Mesangial cell (primary cell): ENCODE measurements at places on chromosomes 5 and 9. TPM values are rescaled to one million over a fixed set of nuclear protein-coding genes. Genes with fewer than 3 reads are reported as not detected.

The TMEM252 gene
- total RNA-seq: not detected in 2 replicates

The ZFP37 gene
- 0.98 and 1.0 TPM in 2 replicates for total RNA-seq

The IDNK gene
- 0.33 and 0.76 TPM in 2 replicates for total RNA-seq

The UBLCP1 gene
- total RNA-seq: 14.8 and 16.3 TPM in 2 replicates

The DMRT3 gene
- 8.8 and 9.6 TPM in 2 replicates for total RNA-seq

The MAT2B gene
- total RNA-seq: 33.5 and 46.9 TPM in 2 replicates

The PPP2R2B gene
- total RNA-seq: 6.7 and 11.5 TPM in 2 replicates

The GALNT12 gene
- total RNA-seq: 10.3 and 15.2 TPM in 2 replicates

The SPRY4 gene
- 17.3 and 18.5 TPM in 2 replicates for total RNA-seq

The CCDC183 gene
- 0.25 TPM in 1 of 2 replicates, not detected in the other for total RNA-seq

The CDH9 gene
- 0.25 TPM in 1 of 2 replicates, not detected in the other for total RNA-seq

The TMEM203 gene
- 36.0 and 40.9 TPM in 2 replicates for total RNA-seq

The FGF1 gene
- total RNA-seq: 0.25 and 2.6 TPM in 2 replicates

The BHMT gene
- 1.1 and 5.8 TPM in 2 replicates for total RNA-seq

The OR1Q1 gene
- total RNA-seq: not detected in 2 replicates

The RASA1 gene
- 21.3 and 27.5 TPM in 2 replicates for total RNA-seq

The SPATA31A3 gene
- not detected in 2 replicates for total RNA-seq

The MEF2C gene
- total RNA-seq: 2.6 and 4.4 TPM in 2 replicates

The SGCD gene
- total RNA-seq: 0.49 and 0.76 TPM in 2 replicates

The IRX4 gene
- 2.0 and 2.3 TPM in 2 replicates for total RNA-seq

The ERAP2 gene
- total RNA-seq: 26.7 and 50.1 TPM in 2 replicates

The FOXD4 gene
- total RNA-seq: 0.25 TPM in 1 of 2 replicates, not detected in the other

The KCNV2 gene
- total RNA-seq: not detected in 2 replicates

The PRR16 gene
- total RNA-seq: 0.25 and 0.98 TPM in 2 replicates

The ORM2 gene
- not detected in 2 replicates for total RNA-seq

The HAPLN1 gene
- 0.49 and 0.76 TPM in 2 replicates for total RNA-seq

The FCN2 gene
- not detected in 2 replicates for total RNA-seq

The CENPK gene
- 3.4 and 15.5 TPM in 2 replicates for total RNA-seq
